ENCODE measurements at places on chromosomes 1 and 21.

DNA sequence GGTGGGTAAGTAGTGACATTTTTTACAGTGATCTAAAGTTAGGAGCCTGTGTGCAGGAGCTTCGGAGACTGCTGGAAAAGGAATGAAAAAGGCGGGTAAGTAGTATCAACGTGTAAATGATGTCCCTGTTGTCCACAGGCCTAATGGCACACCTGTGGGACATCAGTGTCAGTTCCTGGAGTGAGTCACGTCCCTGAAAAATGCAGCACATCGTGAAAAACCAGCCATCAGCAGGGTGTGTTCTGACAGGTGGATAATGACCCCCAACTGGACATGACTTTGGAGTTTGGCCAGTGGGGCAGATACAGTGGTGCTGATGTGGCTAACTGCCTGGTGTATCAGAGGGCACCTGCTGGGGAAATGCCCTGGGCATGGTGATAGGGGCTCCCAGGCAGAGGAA is 12.0 kb upstream of the PRDM15 start:
- DNase-seq: no peak

- DNase-seq: no peak
Observed at GRCh38 chr21:41368735-41369104, 6.9 kb downstream of the MX2 start.

DNA sequence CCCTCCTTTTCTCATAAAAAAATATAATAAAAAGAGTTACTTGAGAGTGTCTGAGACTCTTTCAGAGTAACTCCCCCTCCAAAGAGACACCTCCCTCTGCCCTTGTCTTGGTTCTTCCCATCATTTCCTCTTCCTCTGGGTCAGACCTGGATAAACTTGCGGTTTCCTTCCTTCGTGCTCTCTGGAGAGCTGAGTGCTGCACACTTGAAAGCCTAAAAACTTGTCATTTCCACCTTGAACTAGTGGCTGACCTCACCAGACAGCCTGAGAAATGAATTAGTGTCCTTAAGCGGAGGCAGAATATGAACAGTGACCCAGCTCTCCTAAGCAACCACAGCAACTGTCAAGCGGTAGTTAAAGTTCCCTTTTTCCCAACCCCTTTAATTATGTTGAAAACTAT is 88.4 kb upstream of the PROX1 start:
- no peak for DNase-seq

DNA sequence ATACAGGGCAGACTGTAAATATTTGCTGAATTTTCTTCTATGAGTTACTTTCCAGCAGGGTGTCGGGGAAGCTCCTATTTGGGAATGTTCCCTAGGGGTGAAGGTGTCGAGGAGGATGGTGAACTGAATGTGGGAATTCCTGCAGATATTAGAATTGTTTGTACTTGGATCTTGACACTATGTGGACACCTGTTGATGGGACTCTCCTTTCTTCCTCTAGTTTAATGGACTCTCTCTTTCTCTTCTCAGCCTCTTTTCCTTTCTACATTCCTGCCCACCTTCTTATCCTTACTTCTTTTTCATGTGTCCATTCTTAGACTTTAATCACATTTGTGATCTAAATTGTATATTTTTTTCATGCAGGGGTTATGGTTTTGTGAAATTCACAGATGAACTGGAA is 14.0 kb downstream of the TRNAU1AP start:
- DNase-seq: no peak

- no peak for DNase-seq
Observed at GRCh38 chr1:26863685-26864077, 732 bp downstream of the SFN start.

- no peak for DNase-seq
Observed at GRCh38 chr21:44890338-44890931, 16.9 kb upstream of the PTTG1IP start.

DNA sequence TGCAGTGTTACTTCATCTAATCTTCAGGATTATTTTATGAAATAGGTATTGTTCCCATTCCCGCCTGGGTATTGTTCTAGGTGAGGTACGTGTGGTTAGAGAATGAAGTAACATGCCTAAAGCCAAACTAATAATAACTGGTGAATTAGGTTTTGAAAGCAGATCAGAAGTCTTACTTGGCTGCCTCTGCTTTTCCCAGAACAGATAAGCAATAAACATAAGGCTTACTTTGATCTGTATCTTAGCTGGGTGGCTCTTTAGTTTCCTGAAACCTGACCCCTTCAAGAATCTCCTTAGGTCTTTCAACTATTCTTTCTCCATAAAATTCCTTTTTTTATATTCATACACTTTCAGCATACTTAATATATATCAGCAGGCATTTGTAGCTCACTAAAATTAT is 65.3 kb downstream of the VAV3 start:
- DNase-seq: no peak

GRCh38 chr1:214444182-214444939 is 107.0 kb downstream of the PTPN14 start:
- no peak for DNase-seq

DNA sequence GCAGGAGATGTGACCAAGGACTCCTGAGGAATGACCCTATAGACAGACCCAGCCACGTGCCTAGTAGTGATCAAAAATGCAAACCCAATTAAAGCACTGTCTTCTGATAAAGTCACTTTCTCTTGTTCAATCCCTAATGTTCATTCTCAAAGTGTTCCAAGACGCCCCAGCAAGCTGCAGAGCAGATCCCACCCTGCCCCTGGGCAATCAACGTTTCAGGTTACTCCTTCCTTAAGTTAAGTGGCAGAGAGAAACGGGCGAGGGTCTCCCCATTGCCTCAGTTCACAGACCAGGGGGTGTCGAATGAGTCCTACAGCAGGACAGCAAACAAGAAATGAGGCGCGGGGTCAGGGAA is 699 bp upstream of the RGS2 start:
- no peak for DNase-seq

GRCh38 chr1:118210051-118210722 is 25.2 kb upstream of the SPAG17 start:
- no peak for DNase-seq

DNA sequence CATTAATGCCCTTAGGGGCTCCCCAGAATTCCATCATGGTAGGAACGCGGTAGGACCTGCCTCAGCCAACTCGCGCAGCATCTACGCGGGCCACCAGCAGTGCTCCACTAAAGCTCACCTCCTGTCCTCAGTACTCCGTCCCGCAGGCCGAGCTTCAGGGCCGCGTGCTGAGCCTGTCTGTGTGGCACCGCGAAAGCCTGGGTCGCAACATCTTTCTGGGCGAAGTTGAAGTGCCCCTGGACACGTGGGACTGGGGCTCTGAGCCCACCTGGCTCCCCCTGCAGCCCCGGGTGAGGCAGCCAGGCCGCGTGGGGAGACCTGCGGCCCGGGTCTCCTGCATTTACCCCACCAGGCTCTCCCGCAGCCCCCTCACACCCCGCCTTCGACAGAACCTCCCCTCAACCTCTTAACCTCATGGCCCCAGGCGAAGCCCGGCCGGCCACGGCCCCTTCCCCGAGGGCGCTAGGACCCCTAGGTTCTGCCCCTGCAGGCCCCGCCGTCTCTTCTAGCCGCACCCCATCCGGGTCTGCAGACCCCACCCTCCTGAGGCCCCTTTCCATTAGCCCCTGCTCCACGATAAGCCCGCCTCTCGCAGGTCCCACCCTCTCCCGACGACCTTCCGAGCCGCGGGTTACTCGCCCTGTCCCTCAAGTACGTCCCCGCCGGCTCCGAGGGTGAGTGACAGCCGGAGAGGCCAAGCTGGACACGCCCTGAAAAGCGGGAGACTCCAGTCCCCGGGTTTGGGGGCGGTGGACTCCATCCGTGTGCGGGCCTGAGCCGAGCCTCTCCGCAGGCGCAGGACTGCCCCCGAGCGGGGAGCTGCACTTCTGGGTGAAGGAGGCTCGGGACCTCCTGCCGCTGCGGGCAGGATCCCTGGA is 9.1 kb downstream of the SYTL1 start:
- DNase-seq: no peak

DNA sequence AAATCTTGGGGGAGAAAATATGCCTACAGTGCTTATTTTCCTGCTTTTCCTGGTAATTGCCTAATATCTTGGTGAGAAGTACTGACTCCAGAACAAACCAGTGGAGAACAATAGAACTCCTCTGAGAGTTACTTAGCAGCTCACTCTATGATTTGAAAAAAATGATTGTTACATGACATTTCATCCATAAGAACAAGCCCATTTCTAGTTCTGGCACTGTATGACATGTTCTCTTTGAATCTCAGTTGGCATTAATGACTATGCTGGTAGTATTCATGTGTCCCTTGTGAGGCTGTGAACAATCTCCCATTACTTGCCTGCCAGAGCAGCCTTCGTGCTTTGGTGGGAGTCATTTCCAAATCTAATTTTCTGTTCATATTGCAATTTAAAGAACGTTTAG is 58.0 kb downstream of the CLIC4 start:
- no peak for DNase-seq

DNA sequence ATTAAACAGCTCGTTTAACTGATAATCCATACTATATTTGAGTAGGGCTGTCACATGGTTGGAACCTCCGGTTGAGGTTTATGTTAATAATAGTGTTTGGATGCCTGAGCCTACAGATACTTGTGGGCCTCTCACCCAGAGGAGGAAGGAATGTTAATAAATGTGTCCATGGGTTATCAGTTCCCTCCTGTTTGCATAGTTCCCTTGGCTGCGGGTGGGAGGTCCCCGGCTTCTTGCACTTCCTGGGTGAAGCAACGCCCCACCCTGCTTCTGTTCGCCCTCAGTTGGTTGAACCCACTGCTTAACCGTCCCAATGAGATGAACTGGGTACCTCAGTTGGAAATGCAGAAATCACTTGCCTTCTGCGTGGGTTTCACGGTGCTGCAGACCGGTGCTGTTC is 23.6 kb upstream of the GBP1 start:
- DNase-seq: no peak

GRCh38 chr1:53378061-53378460 is 50.2 kb upstream of the LRP8 start:
- no peak for DNase-seq

- no peak for DNase-seq
Observed at GRCh38 chr1:112961072-112961471, 5.1 kb upstream of the SLC16A1 start.

DNA sequence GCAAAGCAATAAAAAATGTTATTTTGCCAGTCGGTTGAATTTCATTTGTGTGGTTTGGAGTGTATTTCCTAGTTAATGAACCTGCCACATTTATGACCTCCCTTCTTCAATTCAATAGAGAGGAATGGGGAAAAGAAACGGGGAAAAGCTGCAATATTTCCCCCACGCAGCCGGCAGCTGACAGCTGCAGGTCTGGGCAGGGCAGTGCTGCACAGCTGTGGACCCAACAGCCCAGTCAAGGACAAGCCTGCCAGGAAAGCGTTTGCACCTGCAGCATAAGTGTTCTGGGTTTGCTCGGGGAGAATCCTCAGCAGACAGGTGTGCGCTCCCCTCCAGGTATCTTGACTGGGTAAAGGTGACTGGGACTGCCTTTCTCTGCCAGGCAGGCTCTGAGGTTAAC is 53.4 kb downstream of the FBXO2 start:
- DNase-seq: no peak

GRCh38 chr1:226486161-226486560 is 62.4 kb upstream of the STUM start:
- DNase-seq: peak; percentile 22

DNA sequence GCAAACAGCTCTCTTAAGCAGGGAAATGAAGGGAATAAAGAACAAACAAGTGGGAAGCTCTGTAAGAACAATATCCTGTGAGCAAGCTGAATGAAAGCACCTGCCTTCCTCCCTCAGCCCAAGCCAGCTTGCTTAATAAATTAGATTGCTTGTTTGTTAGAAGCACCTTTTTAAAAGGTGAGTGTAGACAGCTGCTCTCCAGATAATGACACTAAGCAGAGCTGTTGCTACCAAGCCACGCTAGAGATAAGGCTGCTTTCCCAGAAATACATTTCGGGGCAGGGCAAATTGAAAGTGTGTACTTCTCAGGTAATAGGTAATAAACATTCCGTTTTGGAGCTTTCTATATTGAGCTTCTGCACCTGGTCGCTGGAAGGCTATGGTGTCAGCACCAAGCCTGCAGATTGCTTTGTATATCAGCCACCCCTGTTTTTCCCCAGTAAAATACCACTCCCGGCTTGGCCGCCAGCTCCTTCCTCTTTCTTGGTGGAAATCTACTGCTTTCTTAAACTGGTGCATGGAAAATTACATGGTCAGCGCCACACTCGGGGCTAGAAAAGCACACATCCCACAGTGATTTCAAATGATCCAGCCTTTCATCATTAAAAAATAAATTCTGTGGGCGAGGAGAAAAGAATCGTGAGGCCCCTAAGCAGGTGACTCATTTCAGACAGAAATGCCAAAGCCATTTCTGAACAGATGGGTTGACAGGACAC is 151.3 kb downstream of the ETS2 start:
- DNase-seq: no peak

- no peak for DNase-seq
Observed at GRCh38 chr1:240928265-240928664, 316.3 kb upstream of the GREM2 start.
